CD14-positive monocyte (primary cell): ENCODE measurements at places on chromosomes 6 and 20. TPM values are rescaled to one million over a fixed set of nuclear protein-coding genes. Genes with fewer than 3 reads are reported as not detected.

DNA sequence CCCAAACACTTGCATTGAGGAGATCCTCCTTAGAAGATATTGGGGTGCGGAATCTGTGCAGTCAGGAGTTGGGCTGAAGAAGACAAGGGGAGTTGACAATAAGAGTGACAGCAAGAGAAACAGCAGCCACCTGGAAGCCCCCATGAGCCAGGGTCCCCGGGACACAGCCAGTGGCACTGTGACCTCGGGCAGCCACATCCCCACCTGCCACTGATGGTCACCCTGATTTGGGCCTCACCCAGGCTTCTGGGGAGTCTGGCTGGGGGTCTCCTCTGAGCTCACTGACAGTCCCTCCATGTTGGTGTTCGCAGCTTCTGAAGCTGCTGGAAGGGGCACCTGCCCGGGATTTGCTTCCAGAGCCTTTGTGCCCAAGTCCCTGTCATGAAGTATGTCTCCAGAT, 123.5 kb downstream of the TTLL2 start:
- no peak overlapping the region for H3K4me3 ChIP-seq
- no peaks in the 10 kb centered on the region for H3K27me3 ChIP-seq
- DNase-seq = no peak
- no peak overlapping the region for H3K27ac ChIP-seq
- no peaks in the 10 kb centered on the region for H3K36me3 ChIP-seq

DNA sequence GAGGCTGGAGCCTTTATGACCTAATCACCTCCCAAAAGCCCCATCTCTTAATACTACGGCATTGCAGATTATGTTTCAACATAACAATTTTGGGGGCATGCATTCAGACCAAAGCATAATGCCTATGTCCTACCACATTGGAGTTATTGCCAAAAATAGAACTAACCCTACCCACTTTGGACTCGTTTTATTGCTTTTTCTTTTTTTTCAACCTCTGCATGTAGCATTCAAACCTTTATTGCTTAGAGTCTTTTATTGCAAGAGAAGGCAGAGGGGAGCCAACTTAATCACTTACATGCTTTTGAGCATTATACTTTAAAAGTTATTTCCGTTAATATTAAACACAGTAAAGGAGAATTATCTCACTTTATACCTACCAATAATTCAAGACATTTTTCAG, 8.1 kb upstream of the MBOAT1 start:
- no peaks in the 10 kb centered on the region for H3K27me3 ChIP-seq
- no peaks in the 10 kb centered on the region for H3K36me3 ChIP-seq
- no peak overlapping the region for H3K4me3 ChIP-seq
- DNase-seq = no peak

GRCh38 chr20:52425701-52426100, 234.1 kb upstream of the ZFP64 start:
- H3K27ac ChIP-seq = no peak overlapping the region
- no peak overlapping the region for H3K4me3 ChIP-seq
- no peaks in the 10 kb centered on the region for H3K4me1 ChIP-seq
- H3K36me3 ChIP-seq = no peaks in the 10 kb centered on the region

DNA sequence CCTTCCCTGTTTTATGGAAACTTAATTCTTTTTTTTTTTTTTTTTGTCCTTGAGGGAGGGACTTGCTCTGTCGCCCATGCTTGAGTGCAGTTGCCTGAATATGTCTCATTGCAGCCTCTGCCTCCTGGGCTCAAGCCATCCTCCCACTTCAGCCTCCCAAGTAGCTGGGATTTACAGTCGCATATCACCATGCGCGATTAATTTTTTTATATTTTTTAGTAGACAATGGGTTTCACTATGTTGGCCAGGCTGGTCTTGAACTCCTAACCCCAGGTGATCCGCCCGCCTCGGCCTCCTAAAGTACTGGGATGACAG, 654 bp downstream of the TMEM14C start:
- DNase-seq = no peak
- H3K4me1 ChIP-seq = peaks cover 42% of the 10 kb centered on the region
- peak overlapping the region; percentile 91 for H3K4me3 ChIP-seq
- H3K36me3 ChIP-seq = peaks cover 6% of the 10 kb centered on the region

GRCh38 chr6:155327326-155328073, 13.2 kb upstream of the TFB1M start:
- H3K36me3 ChIP-seq = no peaks in the 10 kb centered on the region
- H3K4me3 ChIP-seq = no peak overlapping the region
- no peaks in the 10 kb centered on the region for H3K27me3 ChIP-seq
- H3K4me1 ChIP-seq = no peaks in the 10 kb centered on the region
- DNase-seq = peak; percentile 58
- no peak overlapping the region for H3K27ac ChIP-seq

- H3K36me3 ChIP-seq = peaks cover 25% of the 10 kb centered on the region
- no peaks in the 10 kb centered on the region for H3K27me3 ChIP-seq
- peaks cover 5% of the 10 kb centered on the region for H3K4me1 ChIP-seq
- DNase-seq = no peak
These were observed 50.0 kb upstream of the FAM83C start for GRCh38 chr20:35342154-35342769.

- peaks cover 20% of the 10 kb centered on the region for H3K4me1 ChIP-seq
- no peak overlapping the region for H3K27ac ChIP-seq
- DNase-seq = peak; percentile 11
- H3K27me3 ChIP-seq = no peaks in the 10 kb centered on the region
- H3K36me3 ChIP-seq = peaks cover 40% of the 10 kb centered on the region
These were observed 1.2 kb upstream of the ACAT2 start for GRCh38 chr6:159760602-159761057.

GRCh38 chr6:13395272-13396237, 67.2 kb upstream of the TBC1D7 start:
- peak overlapping the region; percentile 11 for H3K4me3 ChIP-seq
- peak overlapping the region; percentile 98 for H3K27ac ChIP-seq
- DNase-seq = peak; percentile 80
- no peaks in the 10 kb centered on the region for H3K27me3 ChIP-seq
- no peaks in the 10 kb centered on the region for H3K36me3 ChIP-seq
- H3K4me1 ChIP-seq = peaks cover 38% of the 10 kb centered on the region

GRCh38 chr6:169845426-169846285, 94.2 kb downstream of the ERMARD start:
- H3K4me1 ChIP-seq = no peaks in the 10 kb centered on the region
- no peak for DNase-seq

- H3K4me1 ChIP-seq = no peaks in the 10 kb centered on the region
- H3K27ac ChIP-seq = no peak overlapping the region
- H3K4me3 ChIP-seq = no peak overlapping the region
- H3K36me3 ChIP-seq = no peaks in the 10 kb centered on the region
These were observed 313.1 kb downstream of the LRFN2 start for GRCh38 chr6:40274058-40274457.

- DNase-seq = no peak
- H3K27ac ChIP-seq = no peak overlapping the region
- no peaks in the 10 kb centered on the region for H3K4me1 ChIP-seq
- H3K27me3 ChIP-seq = no peaks in the 10 kb centered on the region
- no peak overlapping the region for H3K4me3 ChIP-seq
These were observed 68.7 kb upstream of the FOXC1 start for GRCh38 chr6:1540864-1541521.

GRCh38 chr6:73081955-73082354, 143.3 kb downstream of the KHDC1L start:
- DNase-seq = no peak
- H3K4me3 ChIP-seq = no peak overlapping the region
- H3K36me3 ChIP-seq = no peaks in the 10 kb centered on the region
- H3K4me1 ChIP-seq = no peaks in the 10 kb centered on the region
- no peak overlapping the region for H3K27ac ChIP-seq

DNA sequence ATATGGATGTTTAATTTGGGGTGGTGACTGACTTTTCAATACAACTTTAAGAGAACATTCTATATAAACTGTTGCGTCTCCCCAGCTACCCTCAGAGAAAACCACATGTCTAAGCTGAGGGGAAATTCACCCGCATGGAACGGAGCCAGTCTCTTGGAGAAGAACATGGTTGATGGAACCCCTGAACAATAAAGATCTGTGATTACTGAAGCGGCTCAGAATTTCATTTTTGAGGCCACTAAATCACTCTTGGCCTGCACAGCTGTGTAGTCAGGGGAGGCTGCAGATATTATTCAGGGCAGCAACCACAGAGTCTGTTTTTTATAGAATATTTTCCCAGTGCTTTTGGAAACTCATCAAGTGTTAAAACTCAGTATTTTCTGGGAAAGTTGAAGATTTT, 73.8 kb downstream of the EYA4 start:
- no peaks in the 10 kb centered on the region for H3K4me1 ChIP-seq
- H3K4me3 ChIP-seq = no peak overlapping the region
- H3K27ac ChIP-seq = no peak overlapping the region
- no peak for DNase-seq

- peaks cover 25% of the 10 kb centered on the region for H3K4me1 ChIP-seq
- H3K36me3 ChIP-seq = no peaks in the 10 kb centered on the region
- H3K27me3 ChIP-seq = no peaks in the 10 kb centered on the region
- H3K27ac ChIP-seq = no peak overlapping the region
- no peak for DNase-seq
These were observed 83.4 kb upstream of the LY86 start for GRCh38 chr6:6505111-6505510.

Gene UBD
- not detected for polyA plus RNA-seq

Gene TRMT11
- polyA plus RNA-seq = 2.1 TPM

Gene SLC17A9
- 0.82 TPM for polyA plus RNA-seq

Gene SLC29A1
- 23.2 and 25.7 TPM in 2 replicates for polyA plus RNA-seq

Gene TRIM31
- polyA plus RNA-seq = not detected in 2 replicates

Gene MAS1
- polyA plus RNA-seq = not detected

Gene HEBP2
- 97.5 TPM for polyA plus RNA-seq

Gene CDH4
- not detected for polyA plus RNA-seq

Gene SEC23B
- polyA plus RNA-seq = 88.1 TPM

Gene FNDC11
- 0.23 and 0.27 TPM in 2 replicates for polyA plus RNA-seq

Gene CDSN
- polyA plus RNA-seq = not detected
